GM12891 (cell line): ENCODE measurements at places on chromosomes 7 and 10.

DNA sequence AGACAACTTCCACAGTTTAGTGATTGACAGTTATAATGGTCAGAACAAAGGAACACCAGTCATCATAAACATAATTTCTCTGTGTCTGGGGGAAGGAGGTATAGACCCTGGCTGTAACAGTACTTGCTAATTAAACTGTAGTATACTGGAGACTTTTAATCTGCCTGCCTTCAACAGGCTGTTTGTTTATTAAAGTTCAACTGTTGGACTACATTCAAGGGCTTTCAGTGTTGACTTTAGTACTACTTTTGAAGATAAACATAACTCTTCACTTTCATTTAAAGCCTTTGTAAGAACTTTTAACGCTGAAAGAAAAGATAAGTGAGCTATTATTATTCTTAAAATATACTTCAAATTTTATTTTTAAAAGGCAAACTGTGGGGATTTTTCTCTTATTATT, 15.5 kb upstream of the PTTG1IP2 start:
- no peak for DNase-seq

DNA sequence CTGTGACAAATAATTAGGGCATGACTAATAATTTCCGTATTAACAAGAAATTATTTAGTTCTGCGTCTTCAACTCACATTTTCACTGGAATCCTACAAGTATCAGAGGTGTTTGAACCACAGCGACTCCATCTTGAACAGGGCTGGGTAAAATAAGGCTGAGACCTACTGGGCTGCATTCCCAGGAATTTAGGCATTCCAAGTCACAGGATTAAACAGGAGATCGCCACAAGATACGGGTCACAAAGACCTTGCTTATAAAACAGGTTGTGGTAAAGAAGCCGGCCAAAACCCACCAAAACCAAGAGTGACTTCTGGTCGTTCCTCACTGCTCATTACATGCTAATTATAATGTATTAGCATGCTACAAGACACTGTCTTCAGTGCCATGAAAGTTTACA, 14.9 kb upstream of the LANCL2 start:
- no peak for DNase-seq

DNA sequence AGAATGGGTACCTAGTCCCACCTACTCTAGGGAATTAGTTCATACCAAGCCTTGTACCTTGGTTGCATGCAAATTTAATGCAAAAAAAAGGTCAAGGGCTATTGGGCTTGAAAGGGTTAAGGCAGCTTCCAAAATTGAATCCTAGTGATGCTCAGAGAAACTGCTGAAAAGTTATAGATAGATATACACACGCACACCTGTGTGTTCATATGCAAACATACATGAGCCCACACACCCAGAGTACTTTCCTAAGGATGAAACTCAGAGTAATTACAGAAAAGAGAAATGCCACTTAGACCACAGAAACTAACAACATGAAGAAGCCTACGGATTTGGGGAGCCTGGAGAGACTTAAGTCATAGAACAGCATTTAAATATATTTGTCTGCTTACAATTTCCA, 1.5 kb downstream of the SLC25A13 start:
- peak; percentile 30 for DNase-seq

DNA sequence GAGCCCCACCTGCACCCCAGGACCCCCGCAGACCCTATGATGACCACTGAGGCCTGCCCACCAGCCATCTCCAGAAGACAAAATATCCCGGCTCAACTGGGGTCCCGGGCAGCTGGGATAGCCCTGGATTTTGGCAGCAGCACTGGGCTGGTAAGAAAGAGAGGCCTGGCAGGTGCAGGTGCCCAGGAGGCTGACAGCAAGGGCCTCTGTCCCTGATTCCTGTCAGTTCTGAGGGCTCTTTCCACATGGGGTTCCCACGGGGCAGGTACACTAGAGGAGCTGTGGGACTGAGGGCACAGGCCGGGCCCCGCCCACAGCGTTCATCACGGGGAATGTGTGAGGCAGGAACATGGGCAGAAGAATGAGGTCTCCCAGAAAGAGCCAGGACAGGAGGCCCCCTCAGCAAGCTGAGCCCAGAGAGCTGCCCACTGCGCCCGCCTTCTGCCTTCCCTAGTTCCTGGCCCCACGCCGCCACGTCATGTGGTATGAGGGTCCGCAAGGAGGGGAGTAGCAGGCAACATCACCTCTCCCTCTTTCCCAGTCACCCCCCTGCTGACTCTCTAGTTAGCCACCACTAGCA, 12.8 kb upstream of the NDST2 start:
- no peak for DNase-seq

GRCh38 chr7:101128040-101128834, 1.3 kb downstream of the SERPINE1 start:
- DNase-seq = no peak

- DNase-seq = no peak
Observed at GRCh38 chr10:8275911-8276310, 221.4 kb downstream of the GATA3 start.
